ENCODE measurements at places on chromosomes 3 and 15.
A peak's percentile ranks its signal among the peaks of the same experiment; 100 is the strongest.

DNA sequence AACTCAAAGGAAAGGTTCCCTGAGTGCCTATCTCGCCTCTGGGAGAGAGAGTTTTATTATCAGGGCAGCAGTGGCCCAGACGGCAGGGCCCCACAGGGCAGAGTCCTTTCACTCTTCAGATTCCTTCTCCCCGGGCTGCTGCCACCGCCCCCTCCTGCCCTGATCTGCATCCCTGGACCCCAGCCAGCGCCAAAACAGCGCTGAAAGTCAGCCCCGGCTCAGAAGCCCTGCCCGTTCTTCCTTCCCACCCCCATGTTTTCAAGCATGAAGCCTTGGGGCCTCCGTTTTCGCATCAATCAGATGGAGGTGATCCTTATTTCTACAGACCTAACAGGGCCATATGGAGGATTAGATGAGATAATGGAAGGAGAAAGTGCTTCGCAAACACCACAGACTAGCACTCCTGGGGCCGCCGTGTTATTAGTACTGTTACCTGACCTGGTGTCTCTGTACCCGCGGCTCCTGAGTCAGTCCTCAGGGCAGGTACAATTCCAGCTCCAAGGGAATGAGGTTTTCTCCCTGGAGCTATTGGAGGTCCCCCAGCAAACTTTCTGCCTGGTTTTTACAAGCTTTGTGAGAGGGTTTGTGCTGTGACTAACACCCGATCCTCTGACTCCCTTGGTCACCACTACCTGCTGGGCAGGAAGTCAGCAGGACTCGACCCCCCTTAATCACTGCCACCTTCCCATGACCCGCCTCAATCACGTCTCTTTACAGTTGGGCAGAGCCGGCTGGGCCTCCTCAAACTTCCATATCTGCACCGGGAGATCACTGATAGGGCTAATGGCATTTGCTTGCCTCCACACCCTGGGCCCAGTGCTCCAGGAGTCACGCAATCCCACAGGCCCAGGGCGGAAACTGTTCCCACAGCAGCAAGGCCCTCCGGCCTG is 39.5 kb upstream of the TSEN2 start:
- no peak for DNase-seq

GRCh38 chr3:86934851-86935250 is 56.1 kb downstream of the VGLL3 start:
- no peak for DNase-seq

DNA sequence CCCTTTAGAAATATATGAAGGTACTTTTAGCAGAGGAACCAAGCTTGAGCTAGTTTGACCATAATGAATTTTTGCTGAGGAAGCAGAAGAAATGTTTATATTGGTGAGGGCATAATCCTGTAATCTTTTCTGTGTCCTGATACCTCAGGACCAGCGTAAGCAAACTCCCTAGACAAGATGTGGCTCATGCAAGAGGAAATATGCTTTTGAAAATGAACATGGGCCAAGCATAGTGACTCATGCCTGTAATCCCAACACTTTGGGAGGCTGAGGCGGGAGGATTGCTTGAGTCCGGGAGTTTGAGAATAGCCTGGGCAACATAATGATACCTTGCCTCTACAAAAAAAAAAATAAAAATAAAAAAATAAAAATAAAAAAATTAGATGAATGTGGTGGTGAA is 78.5 kb downstream of the PPARG start:
- no peak for DNase-seq

DNA sequence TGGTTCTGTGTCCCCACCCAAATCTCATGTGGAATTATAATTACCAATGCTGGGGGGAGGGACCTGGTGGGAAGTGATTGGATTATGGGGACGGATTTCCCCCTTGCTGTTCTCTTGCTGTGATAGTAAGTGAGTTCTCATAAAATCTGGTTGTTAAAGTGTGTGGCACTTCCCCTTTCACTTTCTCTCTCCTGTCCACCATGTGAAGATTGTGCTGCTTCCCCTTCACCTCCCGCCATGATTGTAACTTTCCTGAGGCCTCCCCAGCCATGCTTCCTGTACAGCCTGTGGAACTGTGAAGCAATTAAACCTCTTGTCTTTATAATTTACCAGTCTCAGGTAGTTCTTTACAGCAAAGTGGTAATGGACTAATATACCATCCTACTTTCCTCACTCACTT is 289.6 kb downstream of the EFHB start:
- DNase-seq = no peak

DNA sequence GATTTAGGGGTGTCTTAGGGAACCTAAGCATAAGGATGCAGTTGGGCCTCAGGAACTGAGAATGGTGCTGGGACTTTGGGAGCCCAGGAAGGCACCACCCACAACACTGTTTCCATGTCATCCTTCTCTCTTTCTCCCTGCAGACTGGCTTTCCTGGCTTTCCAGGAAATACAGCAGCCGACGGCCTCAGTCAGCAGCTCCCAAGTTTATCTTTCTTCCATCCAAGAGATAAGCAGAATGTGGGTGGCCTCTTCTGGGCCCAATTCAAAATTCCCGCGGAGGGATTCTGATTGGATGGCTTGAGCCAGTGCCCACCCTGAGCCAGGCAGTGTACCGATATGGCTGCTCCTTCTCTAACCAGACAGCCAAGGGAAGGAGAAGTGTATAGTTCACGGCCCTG is 4.5 kb upstream of the CLN6 start:
- DNase-seq = no peak

DNA sequence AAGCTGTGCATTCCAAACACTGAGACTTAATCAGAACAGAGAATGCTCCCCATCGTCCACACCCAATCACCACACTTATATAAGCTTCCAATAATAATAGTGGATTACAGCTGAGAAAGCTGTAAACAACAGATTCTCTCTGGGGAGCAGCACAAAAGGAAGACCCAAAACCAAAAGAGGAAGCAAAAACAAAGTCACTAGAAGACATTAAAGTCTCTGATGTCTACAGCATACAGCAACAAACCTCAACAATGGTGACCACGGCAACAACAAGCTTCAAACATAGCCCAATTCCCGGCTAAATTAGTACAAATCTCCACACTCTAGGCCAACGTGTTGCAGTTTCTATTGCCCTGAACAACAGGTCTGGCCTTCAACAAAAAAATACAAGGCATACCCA is 37.7 kb downstream of the ZDHHC23 start:
- DNase-seq = no peak

DNA sequence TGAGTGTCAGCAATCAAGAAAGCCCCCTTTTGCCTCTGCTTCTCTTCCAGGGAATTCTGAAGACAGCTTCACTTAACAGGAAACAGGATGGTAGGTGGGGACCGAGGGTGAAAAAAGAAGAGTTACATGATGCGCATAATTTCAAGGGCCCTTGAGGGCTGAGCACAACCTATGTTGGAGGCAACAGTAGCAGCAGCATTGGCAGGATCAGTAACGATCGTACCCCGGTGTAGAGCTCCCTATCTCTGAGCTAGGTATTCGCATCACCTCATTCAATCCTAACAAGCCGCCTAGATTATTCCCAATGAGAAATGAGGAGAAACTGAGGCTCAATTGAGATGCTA is 432 bp upstream of the RAD54L2 start:
- DNase-seq = no peak

DNA sequence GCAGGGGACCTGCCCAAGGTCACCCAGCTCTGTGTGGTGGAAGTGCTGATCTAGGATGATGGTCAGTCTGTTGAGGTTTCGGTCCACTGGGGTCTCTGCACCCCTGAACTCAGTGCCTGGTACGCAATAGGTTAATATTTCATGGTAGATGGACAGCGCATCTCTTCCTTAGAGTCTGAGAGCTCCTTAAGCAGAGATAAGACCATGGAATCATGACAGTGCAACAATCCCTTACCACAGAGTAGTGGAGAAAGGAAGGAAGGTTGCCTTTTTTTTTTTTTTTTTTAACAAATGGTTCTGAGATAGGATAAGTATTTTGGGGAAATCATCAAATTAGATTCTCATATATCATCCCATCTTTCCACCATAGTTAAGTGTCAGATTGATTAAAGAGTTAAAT is 79.8 kb upstream of the SLC6A1 start:
- no peak for DNase-seq

GRCh38 chr3:88149101-88149508 is 654 bp upstream of the C3orf38 start:
- no peak for DNase-seq

DNA sequence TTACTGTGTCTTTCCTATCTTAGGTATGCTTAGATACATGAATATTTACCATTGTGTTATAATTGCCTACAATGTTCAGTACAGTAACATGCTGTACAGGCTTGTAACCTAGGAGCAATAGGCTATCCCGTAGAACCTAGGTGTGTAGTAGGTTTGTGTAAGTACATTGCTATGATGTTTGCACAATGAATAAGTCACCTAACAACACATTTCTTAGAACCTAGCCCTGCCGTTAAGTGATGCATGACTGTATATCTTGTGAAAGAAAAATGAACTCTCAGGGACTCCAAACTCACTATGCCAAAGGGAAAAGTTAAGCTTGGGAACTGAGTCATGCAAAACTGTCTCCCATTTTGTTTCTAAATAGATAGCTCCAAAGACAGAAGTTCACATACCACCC is 91.5 kb upstream of the ACP3 start:
- no peak for DNase-seq

- no peak for DNase-seq
These were observed 45.9 kb upstream of the PGPEP1L start for GRCh38 chr15:99053380-99054024.

- no peak for DNase-seq
These were observed 31.8 kb downstream of the PLD1 start for GRCh38 chr3:171778493-171778892.

- peak; percentile 3 for DNase-seq
These were observed 862.5 kb downstream of the CADM2 start for GRCh38 chr3:85821130-85821756.

- no peak for DNase-seq
These were observed 187.1 kb downstream of the UACA start for GRCh38 chr15:70576276-70576675.

DNA sequence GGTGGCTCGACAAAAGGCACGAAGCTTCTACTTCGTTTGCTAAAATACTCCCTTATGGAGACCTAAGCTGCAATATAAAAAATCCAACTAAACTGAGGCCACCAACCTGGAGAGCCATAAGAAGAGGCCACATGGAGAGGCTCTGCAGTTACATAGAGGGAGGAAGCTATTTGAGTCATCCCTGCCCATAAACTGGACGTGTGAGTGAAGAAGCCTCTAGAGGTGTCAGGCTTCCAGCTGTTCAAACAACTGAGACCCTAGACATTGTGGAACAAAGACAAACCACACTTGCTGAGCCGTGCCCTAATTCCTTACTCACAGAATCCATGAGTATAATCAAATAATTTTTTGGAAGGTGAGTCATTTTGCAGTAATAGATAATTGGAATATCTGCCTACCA is 50.2 kb upstream of the GMNC start:
- DNase-seq = no peak

DNA sequence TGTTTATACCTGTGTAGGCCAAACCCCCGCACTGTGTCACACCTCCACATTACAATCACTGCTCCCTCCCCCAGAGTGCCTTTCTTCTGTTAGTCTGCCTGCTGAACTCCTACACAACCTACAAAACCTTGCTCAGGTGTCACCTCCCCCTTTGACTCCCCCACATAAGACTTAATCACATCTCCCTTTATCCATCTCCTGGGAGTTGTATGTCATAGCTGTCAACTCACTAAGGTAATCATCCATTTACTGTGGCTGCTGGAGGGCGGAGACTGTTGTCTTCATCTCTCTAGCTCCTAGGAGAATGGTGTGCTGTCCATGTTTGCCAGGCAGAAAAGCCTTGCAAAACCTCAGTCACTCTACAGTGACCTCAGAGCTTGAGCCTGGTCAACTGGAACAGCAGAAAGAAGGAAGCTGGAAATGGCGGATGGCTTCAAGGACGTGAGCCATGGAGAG is 43.8 kb downstream of the ZNF710 start:
- DNase-seq = no peak

DNA sequence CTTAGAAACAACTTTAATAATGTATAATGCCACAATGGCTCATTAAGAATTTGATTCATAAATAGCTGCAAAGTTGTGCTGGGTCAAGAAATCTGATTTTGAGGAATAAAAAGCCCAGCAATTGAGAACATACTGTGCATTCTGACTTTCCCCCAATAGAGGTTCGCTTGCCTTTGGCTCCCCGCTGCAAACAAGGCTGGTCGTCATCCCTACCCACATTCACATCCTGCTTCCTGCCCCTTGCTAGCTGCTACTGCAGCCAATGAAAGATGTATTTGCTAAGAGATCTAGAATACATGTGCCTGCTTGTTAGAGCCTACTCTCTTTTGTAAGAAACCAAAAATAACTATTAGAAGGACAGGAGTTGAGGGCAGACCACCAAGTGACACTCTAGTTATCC is 51.8 kb upstream of the GUCA1C start:
- DNase-seq = no peak

DNA sequence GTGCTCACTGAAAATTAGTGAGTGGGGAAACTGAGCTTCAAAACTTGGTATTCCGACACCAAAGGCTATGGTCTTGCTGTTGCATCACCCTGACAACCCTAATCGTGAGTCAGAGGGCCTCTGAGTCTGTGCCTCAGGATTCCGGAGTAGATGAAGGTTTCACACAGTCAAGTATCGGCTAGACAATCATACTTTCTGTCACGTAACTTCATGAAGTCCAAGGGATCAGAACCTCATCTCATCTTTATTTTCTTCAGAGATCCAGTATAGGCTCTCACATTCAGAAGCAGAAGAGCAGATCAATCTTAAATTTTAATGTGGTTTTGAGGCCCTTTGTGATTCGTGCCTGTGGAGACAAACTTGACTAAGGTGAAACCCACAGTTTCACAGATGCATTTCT is 26.1 kb upstream of the NECTIN3 start:
- no peak for DNase-seq
